ENCODE measurements at places on chromosomes 6 and 20.

DNA sequence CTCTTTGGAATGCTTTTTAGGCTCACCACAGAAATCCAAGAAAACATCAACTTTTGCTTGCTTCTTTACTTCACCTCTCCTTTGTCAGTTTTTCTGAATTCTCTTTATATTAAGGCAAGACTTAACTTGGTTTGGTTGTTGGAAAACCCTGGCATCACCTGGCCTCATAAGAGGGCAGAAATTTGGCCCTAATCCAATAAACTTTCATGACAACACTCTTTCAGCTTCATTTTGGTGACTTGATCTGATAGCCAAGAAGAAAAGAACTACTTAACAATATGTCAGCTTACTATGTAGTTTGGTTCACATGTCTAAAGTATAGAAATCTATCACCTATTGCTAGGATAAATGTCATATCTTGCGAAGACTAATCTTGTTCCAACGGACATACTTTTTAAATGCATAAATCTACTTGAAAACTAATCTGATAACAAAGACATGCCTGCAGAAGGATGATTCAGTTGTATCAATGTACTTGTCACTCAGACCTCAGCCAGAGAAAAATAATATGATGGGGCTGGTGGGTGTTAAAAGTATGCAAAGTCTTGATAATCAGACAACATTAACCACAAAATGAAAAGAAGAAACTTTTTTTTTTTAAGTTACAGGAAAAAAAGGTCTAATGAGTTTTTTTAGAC lies 19.3 kb upstream of the HBS1L start:
- no peak for ATAC-seq

- no peak for ATAC-seq
Observed at GRCh38 chr6:3285732-3286131, 27.0 kb downstream of the PSMG4 start.

- ATAC-seq, result no peak
Observed at GRCh38 chr6:3278691-3279090, 19.9 kb downstream of the PSMG4 start.

GRCh38 chr6:160426136-160426535 lies 78.0 kb downstream of the SLC22A3 start:
- ATAC-seq, result no peak

GRCh38 chr6:2179241-2179640 lies 66.2 kb downstream of the GMDS start:
- no peak for ATAC-seq

DNA sequence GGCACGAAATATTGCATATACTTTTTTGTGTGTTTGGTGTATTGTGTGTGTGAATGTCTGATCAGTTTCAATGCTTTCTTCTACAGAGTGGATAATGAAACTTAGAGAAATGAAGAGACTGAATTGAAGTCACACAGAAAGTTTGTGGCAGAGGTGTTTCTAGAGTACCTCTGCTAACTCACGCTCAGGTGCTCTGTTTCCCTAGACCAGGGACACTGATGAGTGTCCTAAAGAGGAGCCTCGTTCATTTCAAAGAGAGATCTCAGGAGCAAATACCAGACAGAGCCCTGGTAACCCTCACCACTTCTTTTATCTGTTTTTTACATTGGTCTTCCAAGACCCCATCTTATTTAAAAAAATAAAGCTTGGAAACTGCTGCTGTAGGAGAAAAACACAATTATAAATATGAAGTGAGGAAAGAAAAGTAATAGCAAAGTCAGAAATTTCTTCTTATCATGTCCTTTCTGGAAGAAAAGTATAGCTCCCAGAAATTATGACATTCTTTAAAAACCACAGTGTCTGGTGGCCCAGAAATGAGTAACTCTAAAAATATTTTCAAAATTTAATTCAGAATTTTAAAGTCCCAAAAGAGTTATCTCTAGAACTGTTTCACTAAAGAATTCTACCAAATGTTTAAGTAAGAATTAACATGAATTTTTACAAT lies 720.6 kb downstream of the RFPL4B start:
- ATAC-seq, result peak; percentile 76

DNA sequence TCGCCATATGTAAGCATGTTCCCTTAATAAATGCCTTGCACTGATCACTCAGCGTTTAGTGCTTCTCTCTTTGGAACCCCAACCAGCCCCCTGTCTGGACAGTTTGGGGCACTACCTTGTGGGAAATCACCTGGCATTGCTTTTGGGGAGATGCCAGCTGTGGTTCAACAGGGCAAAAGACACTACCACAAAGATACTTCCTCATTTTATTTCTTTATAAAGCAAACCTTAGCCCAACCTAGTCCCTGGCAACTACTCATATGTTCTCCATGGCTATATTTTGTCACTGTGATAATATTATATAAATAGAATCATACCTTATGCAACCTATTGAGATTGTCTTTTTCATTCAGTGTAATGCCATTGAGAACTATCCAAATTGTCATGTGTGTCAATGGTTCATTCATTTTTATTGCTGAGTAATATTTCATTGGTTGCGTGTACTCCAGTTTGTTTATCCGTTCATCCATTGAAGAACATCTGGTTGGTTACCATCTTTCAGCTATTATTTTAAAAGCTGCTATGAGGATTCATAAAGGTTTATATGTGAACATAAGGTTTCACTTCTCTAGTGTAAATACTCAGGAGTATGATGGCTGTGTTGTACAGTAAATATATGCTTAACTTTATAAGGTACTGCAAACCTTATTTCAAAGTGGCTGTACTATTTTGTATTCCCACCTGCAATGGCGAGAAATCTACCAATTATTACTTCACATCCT lies 114.8 kb downstream of the MOXD1 start:
- peak; percentile 6 for ATAC-seq
